Spinal cord (tissue), 10 donors: ENCODE measurements at places on chromosomes 1 and 21.

GRCh38 chr1:24946861-24947658 lies 17.0 kb upstream of the RUNX3 start:
- no peaks in the 10 kb centered on the region for H3K4me1 ChIP-seq
- H3K27me3 ChIP-seq = peaks cover 4% of the 10 kb centered on the region
- no peak overlapping the region for H3K27ac ChIP-seq

DNA sequence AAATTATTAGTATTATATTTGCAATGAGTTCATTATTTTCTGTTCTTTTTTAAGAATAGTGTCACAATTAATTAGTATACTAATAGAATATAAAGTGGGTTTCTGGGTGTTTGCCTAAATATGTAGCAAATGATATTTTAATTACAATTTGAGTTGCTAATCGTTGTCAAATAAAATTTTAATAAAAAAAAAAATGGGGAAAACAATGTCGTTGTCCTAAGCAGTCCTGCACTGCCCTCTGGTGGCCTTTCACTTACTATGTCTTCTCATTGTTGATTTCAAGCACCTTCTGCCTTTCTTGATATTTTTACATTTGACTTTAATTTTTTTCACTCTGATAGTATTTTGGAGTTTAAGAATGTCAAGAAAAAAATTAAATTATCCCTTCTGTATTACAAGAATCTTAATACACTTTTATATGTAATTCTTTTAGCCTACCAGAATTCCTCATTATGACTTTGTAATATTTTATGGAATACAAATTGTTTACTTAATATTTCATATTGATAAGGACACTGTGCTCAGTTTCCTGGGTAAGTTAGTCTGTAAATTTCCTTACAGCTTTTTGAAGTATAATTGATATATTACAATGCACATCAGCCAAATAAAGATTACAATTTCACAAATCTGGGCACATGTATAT lies 104.5 kb upstream of the FMN2 start:
- no peak overlapping the region for H3K4me3 ChIP-seq
- H3K27me3 ChIP-seq = no peaks in the 10 kb centered on the region
- H3K27ac ChIP-seq = no peak overlapping the region
- no peaks in the 10 kb centered on the region for H3K36me3 ChIP-seq

GRCh38 chr1:3975903-3976630 lies 76.0 kb upstream of the C1orf174 start:
- H3K4me3 ChIP-seq = no peak overlapping the region
- H3K27ac ChIP-seq = no peak overlapping the region
- H3K27me3 ChIP-seq = no peaks in the 10 kb centered on the region
- DNase-seq = no peak
- peaks cover 10% of the 10 kb centered on the region for H3K4me1 ChIP-seq

DNA sequence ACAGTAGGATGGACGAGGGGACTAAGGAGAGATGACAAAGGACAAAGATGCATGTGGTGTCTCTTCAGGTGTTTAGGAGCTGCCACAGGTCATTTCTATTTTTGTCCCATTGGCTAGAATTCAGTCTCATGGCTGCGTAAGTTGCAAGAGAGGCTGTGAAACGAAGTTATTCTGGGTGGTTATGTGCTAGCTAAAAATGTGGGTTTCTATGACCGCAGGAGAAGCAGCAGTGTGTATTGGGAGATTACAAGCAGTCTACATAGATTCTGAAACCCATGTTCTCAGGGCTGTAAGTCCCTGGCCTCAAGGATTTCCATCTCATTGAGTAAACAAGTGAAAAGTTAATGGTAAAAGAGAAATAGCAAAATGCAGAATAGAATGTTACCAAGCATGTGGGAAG lies 110.7 kb downstream of the SPATA46 start:
- no peaks in the 10 kb centered on the region for H3K27me3 ChIP-seq
- H3K4me1 ChIP-seq = no peaks in the 10 kb centered on the region
- DNase-seq = no peak
- no peak overlapping the region for H3K27ac ChIP-seq
- H3K36me3 ChIP-seq = no peaks in the 10 kb centered on the region
- no peak overlapping the region for H3K4me3 ChIP-seq

DNA sequence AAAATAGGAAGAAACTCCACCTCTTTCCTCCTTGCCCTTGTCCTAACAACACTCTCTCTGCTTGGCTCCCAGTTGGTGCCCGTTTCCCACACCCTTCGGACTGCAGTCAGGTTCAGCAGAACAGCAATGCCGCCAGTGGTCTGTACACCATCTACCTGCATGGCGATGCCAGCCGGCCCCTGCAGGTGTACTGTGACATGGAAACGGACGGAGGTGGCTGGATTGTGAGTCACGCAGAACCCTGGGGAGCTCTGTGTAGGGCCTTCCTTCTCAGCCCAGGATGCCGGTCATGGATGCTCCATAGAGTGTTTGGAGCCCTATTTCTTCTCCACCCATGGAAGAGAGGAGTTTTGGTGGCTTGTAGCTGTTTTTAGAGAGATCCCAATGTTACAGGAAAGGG lies 60.9 kb downstream of the TNN start:
- no peaks in the 10 kb centered on the region for H3K27me3 ChIP-seq
- H3K36me3 ChIP-seq = no peaks in the 10 kb centered on the region
- no peak overlapping the region for H3K4me3 ChIP-seq
- H3K4me1 ChIP-seq = no peaks in the 10 kb centered on the region
